Kidney epithelial cell (primary cell): ENCODE measurements at places on chromosomes 16 and 17. TPM values are rescaled to one million over a fixed set of nuclear protein-coding genes. Genes with fewer than 3 reads are reported as not detected.

Gene SALL1
- total RNA-seq: 12.3 and 14.8 TPM in 2 replicates

Gene C16orf95
- 1.7 and 5.7 TPM in 2 replicates for total RNA-seq

Gene PIRT
- not detected in 2 replicates for total RNA-seq

Gene DHRS13
- total RNA-seq: 12.2 and 12.7 TPM in 2 replicates

Gene AATK
- 0.33 and 0.55 TPM in 2 replicates for total RNA-seq

Gene PROCA1
- total RNA-seq: 0.58 and 3.7 TPM in 2 replicates

Gene EPN3
- total RNA-seq: 0.62 and 0.84 TPM in 2 replicates

Gene KRTAP4-9
- total RNA-seq: not detected in 2 replicates

Gene KRT31
- total RNA-seq: not detected in 2 replicates

Gene INCA1
- total RNA-seq: 0.41 and 2.2 TPM in 2 replicates
